ENCODE measurements at places on chromosomes 4 and X. TPM values are rescaled to one million over a fixed set of nuclear protein-coding genes. Genes with fewer than 3 reads are reported as not detected.

DNA sequence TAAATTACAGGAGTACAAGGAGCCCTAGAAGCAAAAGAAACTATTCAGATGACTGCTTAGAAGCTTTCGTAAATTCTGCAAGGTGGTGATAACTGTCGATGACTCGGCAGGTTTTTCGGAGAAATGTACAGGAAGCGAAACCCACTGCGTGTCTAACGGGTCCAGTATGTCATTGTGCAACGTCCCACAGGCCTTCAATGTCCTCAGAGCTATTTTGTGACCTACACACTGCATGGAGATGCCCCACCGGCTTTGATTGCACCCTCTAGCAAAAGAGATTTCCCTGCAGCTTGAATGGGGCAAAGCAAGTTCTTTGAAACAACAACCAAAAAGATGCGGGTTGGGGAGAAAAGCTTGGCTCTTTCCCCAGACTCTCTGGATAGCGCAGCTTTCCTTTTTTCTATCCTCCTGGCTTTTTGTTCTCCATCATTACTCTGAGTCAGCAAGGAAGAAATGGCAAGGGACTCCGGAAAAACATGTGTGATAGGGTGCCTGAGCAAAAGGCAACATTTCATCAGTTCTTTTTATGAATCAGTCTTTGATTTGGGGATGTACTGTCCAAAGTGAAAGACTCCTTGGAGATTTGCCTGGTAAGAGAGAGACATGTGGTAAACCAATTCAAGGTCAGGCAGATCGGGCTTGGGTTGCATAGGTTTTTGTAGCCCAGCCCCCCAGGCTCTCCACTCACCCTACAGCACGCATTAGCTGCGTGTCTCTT, 112.0 kb upstream of the TBL1X start:
- peak overlapping the region; percentile 27 for H3K27ac ChIP-seq
- H3K4me3 ChIP-seq: no peak overlapping the region
- peaks cover 5% of the 10 kb centered on the region for H3K4me1 ChIP-seq
- no peaks in the 10 kb centered on the region for H3K36me3 ChIP-seq
- DNase-seq: peak; percentile 75

DNA sequence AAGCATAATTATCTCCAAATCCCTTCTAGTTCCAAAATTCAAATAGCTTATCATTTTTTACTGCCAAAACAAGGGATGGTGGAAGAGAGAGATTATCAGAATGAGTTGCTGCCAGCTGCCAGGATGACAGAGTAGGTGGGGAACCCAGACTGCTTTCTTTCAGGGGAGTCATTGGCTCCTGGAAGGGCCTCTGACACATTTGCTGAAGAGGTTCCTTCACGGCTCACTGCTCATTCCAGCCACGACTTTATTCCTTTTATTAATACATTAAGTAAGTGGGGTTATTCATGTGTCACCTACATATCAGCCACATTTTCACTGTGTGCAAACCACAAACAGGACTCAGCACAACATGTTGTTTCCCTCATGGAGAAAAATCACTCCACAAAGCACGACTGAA, 12.7 kb upstream of the SMIM43 start:
- no peak overlapping the region for H3K27ac ChIP-seq
- H3K4me3 ChIP-seq: no peak overlapping the region
- no peaks in the 10 kb centered on the region for H3K36me3 ChIP-seq

DNA sequence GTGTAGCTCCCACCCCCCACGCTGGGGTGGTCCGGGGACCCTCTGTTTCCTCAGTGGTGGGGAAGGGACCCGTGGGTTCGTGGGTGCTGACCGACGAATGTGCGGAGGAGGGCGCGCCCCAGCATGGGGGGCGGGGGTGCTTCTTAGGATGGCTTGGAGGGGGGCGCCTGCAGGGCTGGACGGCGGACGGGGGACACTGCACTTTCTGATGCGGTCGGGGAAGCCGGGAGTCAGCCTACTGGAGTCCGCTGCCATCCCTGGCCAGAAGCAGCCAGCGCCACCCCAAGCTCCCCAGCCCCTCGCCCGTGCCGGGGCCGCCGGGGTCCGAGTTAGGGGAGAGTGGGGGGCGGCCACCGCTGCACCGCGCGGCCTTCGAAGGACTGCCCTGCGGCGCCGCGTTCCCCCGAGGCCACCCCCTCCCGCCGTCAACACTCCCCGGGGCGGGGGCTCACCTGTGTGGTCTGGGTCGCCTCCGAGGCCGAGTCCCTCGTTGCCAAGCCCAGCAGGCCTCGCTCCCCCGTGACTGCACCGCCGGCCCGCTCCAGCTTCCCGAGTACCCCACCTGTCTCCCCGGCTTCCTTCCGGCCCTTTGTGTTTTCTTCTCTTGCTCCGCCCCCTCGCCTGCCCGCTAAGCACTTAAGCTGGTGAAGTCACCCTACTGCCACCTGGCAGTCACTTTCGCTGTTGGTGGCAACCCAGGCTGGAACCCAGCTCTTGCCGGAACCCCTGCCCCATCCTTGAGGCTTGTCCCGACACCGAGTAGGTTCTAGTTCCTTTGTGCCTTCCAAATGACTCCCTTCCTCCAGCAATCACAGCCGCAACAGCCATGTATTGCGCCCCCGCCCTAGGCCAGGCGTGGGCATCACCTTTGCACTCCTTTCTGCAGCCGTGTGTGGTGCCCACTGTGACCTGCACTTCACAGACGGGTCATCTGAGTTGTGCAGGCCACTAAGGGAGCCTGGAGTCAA, at the start of gene OCIAD2:
Gene OCIAD2 (minus strand): TSS at position 569 of the 968 bp plus-strand sequence. CDS start 2,225 bp downstream, outside the sequence.
- H3K36me3 ChIP-seq: no peaks in the 10 kb centered on the region
- peak; percentile 39 for DNase-seq
- H3K27me3 ChIP-seq: no peaks in the 10 kb centered on the region
- peak within 1 kb of the TSS; percentile 42 for H3K4me3 ChIP-seq

Gene MAGEA11
- not detected for polyA plus RNA-seq

- H3K4me1 ChIP-seq: no peaks in the 10 kb centered on the region
- DNase-seq: no peak
- no peak overlapping the region for H3K4me3 ChIP-seq
- H3K36me3 ChIP-seq: no peaks in the 10 kb centered on the region
- H3K27ac ChIP-seq: no peak overlapping the region
Observed at GRCh38 chr4:25271866-25272265, 38.0 kb downstream of the PI4K2B start.

- H3K4me3 ChIP-seq: no peak overlapping the region
- no peaks in the 10 kb centered on the region for H3K27me3 ChIP-seq
- no peak for DNase-seq
- no peaks in the 10 kb centered on the region for H3K4me1 ChIP-seq
Observed at GRCh38 chr4:104408878-104409277, 85.8 kb downstream of the CXXC4 start.

All from fibroblast of lung (primary cell).